ENCODE measurements at places on chromosomes 11 and 22.

GRCh38 chr22:38948181-38948940 is 9.0 kb upstream of the APOBEC3A start:
- DNase-seq = no peak

- no peak for DNase-seq
Observed at GRCh38 chr11:46666516-46666915, 33.9 kb downstream of the ARHGAP1 start.

DNA sequence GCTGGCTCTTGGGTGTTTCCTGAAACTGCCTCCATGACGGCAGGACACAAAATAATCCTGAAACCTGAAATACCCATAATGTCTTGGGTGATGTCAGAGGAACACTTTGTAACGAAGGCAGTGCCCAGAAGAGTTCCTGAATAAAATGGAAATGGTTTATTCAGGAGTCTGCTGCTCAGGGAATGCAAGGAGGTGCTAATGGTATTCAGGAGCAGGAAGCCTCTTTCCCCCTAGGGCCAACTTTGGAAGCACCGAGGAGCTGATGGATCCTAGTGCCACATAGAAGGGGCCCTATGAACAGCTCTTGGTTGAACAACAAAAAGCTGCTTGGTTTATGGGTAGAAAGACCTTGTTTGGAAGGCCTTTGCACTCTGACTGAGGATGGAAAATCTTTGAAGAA is 15.5 kb downstream of the TREH start:
- no peak for DNase-seq

- DNase-seq = peak; percentile 25
Observed at GRCh38 chr11:118607401-118608359, at the start of gene PHLDB1. PHLDB1 (plus strand) TSS chr11:118607615; CDS start chr11:118613837, 6,222 bp downstream.

DNA sequence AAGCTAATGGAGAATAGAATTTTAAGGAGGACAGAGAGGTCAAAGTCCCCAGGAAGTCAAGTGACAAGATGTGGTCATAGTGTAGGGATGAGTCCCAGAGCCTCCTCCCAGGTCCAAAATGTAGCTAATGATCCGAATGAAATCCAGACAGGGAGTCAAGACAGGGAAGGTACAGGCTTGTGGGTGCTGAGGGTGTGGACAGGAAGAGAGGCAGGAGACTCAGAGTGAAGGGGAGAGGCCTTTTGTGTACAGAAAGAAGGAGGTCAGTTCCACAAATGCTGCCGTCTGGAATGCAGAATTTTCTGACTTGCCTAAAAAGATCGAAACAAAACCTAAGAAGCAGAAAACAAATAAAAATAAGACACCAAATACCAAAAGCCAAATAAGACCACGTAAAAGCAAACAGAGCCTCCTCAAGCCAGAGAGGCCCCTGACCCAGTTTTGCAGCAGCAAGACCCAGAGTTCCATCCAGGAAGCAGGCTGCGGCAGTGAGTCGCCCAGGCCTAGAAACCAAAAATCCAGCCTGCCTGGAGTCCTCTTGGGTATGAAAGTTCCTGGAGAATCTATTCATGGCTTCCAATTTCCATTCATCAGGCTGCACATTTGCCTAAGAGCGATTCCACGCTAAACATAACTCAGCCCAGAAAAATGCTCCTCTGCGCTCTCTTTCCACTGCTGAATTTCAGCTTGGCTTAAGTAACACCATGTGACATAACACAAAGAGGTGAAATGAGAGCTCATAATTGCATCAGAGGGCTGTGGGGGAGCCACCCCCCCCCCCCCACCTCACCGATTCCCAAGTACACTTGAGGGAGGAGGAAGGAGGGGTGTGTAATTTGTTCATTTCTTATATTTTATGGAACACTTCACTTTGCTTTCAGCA is 71.2 kb downstream of the KIRREL3 start:
- no peak for DNase-seq

GRCh38 chr22:45790401-45790800 is 118.8 kb downstream of the ATXN10 start:
- no peak for DNase-seq

DNA sequence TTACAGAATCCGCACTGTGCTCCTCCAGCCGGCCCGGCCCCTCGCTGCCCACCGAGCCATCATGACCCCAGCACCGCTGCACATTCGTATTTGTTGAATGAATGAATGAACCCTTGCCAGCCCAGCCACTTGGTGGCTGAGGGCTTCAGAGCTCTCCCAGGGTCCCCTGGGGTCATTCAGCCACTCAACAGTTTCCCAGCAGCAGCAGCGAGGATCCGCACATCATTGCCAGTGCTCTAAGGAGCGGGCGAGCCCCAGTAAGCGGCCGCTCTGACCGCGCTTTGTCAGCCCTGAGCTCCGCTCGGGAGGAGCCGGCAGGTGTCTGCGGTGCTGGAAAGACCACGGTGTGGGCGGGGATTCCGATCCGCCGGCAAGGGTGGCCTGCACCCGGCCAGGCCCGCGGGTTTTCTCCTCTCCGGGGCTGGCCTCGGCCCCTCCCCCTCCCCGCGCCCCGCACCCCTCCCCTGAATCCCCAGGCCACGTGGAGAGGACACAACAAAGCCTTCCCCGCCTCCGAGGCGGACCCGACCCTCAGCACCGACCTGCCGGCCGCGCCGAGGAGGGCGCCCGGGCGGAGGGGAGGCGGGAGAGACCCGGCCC is 563 bp downstream of the BID start:
- peak; percentile 57 for DNase-seq

- no peak for DNase-seq
Observed at GRCh38 chr22:44956840-44957767, 52.7 kb downstream of the PHF21B start.

DNA sequence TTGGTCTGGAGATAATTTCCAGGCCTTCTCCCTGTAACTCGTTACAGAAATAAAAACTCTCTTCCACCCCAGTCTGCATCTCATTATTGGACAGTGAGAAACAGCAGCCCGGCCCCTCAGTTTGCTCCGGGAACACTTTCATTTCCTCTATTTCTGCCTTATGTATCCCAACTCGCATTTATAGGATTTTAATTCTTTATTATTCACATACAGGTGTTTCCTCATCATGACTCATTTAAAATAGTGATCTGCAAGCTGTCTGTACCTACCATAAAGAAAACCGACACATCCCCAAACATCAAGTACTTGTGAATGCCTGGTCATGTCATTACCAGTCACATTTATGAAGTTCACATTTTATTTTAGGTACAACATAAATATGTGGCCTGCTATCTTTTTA is 42.8 kb downstream of the PIWIL3 start:
- DNase-seq = no peak

DNA sequence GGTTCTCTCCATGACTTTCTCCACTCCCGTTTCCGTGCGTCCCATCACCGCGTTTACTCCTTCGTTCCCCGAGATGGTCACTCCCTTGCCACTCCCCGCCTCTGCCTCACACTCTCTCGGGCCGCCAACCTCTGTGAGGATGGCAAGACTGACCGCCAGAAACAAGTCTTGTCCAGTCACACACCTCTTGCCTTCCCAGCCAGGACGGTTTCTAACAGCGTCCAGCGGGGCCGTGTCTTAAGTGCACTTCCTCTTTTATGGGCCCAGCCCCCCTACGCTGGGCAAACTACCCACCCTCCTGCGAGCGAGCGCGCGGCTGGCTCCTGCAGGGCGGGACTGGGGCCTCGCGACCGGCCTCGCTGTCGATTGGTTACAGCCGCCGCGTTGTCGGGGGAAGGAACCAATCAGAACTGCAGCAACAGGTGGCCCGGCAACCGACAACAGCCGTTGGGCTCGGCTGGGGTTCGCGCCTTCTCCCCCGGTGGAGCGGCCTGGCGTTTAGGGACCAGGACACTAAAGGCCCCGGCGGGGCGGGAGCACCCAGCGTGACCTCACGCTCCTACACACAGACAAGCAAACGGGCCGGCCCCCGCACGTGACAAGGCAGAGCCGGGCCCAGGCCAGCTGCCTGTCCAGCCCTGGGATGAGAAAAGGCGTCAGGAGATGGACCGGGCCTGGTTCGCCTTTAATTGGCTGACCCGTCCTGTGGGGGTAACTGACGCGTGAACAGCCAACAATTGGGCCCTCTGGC is 522 bp upstream of the UCP2 start:
- DNase-seq = peak; percentile 95

DNA sequence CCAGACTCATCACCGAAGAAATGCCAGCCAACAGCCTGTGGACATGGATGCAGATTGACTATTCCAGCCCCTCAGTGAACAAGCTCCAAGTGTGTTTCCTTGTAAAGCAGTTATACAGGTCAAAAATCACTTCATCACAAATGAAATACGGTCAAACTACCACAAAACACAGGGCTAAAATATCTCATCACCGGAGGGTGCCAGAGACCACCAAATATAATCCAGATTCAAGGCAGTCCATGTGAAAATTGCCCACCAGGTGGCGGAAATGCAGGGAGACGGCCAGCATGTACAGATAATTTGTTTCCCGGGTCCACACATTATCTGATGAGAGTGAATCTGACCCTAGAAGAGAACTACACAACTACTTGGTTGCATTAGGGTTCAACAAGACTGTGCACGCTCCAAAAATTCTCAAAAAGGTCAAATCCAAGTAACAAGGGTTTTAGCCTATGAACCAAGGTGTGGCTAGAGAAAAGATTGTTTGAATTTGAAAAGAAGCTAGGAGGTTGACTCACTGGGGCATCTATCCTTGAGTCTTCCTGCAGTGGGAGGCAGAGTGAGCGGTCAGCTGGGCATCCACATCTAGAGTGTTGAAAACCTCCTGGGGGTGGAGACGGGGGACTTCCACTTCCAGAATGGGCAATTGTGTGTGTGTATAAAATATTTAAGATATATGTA is 71.7 kb downstream of the IGLL5 start:
- DNase-seq = peak; percentile 74

- no peak for DNase-seq
Observed at GRCh38 chr11:65636108-65637031, 1.5 kb upstream of the SIPA1 start.

DNA sequence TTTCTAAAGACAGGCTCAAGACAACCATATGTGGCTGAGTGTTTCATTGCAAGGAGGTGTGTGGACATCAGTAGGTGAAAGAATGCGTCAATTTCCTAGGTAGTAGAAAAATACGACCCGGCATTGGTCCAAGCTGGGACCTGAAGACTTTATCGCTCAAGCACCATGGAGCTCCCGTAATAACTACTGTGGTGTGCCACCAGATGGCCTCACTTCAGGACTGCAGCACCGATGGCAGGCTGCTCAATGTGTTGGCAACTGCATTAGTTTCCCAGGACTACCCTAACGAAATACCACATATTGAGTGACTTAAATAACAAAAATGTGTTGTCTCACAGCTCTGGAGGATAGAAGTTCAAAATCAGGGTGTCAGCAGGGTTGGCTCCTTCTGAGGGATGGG is 72.4 kb upstream of the FAT3 start:
- no peak for DNase-seq

DNA sequence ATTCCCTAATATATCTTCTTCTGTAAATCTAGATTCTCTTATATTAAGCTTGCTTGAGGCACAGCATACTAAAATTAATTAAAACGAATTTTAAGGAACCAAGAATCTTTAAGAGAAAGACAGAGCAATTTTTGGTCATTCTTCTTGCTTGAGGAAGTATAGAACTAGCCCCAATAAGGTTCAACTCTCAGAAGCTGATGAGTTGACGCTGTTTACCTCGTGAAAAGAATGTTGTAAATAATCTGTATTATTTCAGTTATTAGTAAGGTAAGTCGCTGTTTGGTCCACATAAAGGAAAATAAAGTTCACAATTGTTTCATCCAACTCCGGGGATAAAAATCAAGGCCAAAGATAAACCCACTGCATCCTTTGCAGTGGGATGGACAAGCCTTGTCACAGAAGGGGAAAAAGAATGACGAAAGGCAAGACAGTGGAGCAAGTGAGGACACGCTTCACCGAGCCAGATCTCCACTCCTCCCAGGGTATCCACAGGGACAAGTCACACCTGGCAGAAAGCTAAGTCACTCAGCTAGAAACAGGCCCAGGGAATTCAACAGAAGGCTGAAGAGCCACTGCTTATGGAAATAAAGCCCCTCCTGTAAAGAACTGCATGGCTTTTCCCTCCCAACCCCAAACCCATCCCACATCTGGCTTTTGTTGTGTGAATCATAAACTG is 752 bp downstream of the POU2AF1 start:
- DNase-seq = no peak

DNA sequence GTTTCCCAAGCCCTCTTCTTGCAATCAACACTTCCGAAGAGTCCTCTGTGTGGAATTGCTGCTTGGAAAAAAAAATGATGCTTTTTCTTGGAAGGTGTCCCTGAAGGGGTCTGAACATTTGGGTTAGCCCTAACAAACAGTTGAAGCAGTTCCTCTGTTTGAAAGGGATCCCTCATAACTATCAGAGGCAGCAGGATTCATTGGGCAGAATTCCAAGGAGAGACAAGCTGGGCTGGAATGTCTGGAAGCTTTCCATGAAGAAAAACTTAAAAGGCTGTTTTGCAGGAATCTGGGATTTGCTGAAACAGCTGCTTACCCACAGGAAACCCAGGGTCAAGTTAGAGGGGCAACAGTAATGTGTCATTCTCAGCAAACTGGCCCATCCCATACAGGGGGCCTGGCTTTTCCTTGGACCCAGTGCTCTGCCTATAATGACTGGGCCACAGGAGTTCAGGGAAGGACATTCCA is 3.1 kb downstream of the CSNK2A3 start:
- no peak for DNase-seq

DNA sequence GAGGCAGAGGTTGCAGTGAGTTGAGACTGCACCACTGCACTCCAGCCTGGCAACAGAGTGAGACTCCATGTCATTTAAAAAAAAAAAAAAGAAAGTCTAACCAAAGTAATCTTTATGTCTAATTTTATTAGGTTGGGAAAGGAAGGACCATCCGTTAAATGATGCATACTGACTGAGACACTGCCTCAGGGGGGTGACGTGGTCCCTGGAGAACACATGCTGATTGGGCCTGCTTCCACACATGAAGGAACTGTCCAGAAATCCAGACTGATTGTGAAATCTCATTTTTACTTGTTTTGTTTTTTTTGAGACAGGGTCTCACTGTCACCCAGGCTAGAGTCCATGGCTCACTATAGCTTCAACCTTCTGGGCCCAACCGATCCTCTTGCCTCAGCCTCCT is 5.5 kb downstream of the SF3A1 start:
- DNase-seq = no peak

DNA sequence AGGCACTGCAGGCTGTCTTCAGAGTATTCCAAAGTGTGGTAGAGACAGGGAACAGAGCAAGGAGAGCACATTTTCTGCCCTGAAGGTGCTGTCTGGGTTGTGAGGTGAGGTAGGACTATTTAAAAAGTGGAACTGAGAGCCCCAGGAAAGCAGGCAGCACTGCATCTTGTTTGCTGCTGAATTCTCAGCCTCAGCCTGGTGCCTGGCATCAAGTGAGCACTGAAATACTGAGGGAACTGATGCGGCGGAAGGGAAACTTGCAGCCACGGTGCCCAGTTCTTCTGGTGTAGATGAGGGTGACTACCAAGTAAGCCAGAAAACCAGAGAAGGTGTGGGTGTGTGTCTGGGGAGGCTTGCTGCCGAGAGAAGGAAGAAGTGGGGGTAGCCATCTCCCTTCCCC is 59.5 kb downstream of the TNRC6B start:
- no peak for DNase-seq

GRCh38 chr11:2419638-2420501 is 19.3 kb downstream of the TSSC4 start:
- peak; percentile 60 for DNase-seq

- DNase-seq = no peak
Observed at GRCh38 chr11:2164861-2165555, 4.0 kb upstream of the INS start.
